ENCODE measurements at places on chromosomes 1 and 21. TPM values are rescaled to one million over a fixed set of nuclear protein-coding genes. Genes with fewer than 3 reads are reported as not detected.

Gene SHCBP1L
- not detected for total RNA-seq

DNA sequence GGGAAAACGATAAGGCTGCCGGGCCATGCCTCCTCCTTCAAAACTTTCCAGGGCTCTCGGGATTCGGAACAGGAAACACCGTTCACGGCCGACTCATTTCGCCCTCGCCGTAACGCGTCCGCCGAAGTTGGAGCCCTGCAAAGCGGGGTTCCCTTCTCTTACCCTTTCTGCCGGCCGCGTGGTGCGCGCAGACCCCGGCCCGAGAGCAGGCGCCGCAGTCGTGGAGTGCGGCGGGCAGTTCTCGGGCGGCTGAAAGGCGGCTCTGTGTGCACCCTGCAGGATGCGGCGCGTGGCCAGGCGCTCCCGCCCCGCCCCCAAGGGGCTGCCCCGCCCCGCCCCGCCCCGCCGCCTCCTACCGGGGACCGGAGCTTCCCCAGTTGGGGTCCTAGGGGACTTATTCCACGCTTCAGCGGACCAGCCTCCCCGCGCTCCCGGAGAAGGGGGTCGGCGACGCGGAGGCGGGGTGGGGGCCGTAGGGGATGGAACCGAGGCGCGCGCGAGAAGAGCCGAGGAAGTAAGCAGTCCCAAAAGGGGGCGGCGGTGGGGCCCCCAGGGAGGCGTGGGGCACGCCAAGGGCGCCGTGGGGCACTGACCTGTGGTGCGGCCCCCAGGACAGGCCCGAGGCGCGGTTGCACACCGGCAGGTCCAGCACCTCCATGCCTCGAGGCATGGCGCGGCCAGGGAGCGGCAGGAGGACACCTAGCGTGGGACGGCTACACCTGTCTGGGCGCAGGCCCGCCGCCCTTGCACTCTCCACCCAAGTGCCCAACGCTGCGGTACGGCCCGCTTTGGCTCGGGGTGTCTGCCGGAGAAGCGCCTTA, at the start of gene MCOLN2:
TSS of gene MCOLN2 (minus strand) at position 268 of the 821 bp plus-strand sequence. CDS start at position 27, 241 bp downstream.
- peak; percentile 43 for DNase-seq

Gene SLAMF9
- not detected for total RNA-seq

GRCh38 chr1:151401860-151402259, 2.5 kb downstream of the PSMB4 start:
- no peak for DNase-seq

Gene AKR7A3
- total RNA-seq = 0.50 TPM

DNA sequence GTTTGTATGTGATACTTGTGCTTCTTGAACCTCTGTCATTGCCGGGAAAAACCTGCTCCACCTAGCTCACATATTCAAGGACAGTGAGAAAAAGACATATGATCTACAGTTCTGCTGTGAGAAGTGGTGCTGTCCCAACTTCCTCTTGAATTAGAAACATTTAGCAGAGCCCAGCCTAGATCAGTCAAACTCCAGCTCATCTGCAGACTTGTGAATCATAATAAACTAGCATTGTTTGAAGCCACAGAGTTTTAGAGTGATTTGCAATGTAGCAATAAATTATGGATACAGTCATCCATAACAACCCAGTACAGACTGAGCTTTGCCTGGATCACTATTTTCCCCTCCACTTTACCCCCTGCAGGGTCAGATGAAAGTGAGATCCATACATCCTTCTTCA, 497.8 kb downstream of the PLA2G4A start:
- DNase-seq = no peak

DNA sequence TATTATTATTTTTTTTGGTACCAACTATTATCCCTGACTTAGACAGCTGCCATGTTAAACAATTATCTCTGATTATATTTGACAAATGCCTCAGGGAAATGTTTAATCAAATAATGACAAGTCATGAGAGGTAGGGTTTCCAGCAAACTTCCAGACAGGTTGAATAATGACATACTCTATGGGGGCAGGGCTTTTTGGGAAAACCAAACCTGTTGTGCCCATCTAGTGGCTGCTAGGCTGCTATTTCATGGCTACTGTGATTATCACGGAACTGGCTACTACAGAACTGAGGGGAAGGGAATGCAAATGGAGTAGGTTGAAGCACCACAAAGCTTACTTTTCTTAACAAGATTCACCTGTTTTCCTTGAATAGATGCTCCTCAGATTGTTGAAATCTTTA, 77.6 kb downstream of the DUSP10 start:
- DNase-seq = no peak

Gene PROK1
- total RNA-seq = not detected

DNA sequence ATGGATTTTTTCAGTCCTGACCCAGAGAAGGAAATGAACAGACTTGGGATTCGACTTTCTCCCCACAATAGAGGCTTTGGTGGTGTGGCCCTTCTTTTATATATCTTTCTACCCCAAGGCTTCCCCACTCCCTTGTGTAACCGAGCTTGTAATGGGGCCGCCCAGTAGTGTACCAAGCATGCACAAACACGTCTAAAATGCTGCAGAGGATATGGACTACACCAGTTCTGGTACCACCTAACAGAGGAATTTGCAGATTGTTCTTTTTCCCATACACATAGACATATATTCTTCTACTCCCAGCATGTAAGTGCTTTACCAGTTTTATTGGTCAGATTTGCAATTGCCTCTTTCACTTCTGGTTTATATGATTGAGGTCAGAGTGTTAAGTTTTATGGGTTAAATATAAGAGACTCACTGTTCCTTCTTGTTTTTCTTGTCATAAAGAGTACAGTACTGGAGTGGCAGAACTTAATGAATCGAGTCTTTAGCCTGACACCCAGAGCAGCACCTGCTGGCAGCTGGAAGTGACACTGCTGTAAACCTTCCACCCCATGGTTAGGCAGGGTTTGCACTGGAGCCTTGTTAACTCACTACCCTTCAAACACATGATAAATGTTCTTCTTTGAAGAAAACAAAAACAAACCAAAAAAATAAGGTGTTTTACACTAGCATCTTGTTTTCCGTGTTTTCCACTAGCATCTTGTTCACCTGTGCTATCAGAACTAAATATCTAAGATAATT, 198.6 kb downstream of the PTPRC start:
- no peak for DNase-seq

- DNase-seq = no peak
Measured at GRCh38 chr1:87757676-87758075, 429.0 kb downstream of the LMO4 start.

- no peak for DNase-seq
Measured at GRCh38 chr1:80218112-80218511, 1211.6 kb upstream of the ADGRL4 start.

Gene FCRL5
- total RNA-seq = not detected

DNA sequence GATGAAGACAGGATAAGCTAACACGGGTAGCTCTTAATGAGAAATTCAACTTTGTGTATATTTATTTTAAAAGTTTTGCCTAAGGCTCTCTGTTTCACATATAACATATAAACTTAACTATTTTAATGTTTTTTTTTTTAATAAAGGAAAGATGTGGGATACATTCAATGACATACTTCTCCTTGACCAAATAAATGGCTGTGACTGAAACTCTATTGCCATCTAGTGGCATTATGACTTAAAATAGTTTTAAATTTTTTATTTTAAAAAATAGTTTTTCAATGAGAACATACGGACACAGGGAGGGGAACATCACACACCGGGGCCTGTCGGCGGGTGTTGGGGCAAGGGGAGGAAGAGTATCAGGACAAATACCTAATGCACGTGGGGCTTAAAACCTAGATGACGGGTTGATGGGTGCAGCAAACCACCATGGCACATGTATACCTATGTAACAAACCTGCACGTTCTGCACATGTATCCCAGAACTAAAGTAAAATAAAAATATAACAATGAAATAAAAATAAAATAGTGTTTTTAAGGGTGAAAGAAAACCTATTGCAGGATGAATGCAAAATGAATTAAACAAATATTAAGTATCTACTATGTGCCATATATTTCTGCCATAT, 83.4 kb downstream of the LYST start:
- DNase-seq = no peak

Gene CLCNKB
- not detected for total RNA-seq

Gene SELP
- total RNA-seq = 0.31 TPM

Gene BEND5
- total RNA-seq = 1.1 TPM

GRCh38 chr21:42056996-42057689, 14.0 kb upstream of the UMODL1 start:
- no peak for DNase-seq

DNA sequence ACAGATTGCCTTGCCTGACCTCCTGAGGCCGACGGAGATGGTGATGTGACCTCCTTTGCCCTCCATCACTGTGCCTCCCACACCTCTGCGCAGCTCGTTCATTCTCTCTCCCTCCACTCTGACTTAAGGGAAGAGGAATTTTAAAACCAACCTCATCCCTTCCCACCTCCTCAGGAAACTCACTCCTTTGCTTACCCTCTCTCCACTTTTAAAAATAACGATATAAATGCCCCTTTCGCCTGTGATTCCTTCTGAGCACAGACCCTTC, 21.2 kb downstream of the LRRN2 start:
- DNase-seq = no peak

DNA sequence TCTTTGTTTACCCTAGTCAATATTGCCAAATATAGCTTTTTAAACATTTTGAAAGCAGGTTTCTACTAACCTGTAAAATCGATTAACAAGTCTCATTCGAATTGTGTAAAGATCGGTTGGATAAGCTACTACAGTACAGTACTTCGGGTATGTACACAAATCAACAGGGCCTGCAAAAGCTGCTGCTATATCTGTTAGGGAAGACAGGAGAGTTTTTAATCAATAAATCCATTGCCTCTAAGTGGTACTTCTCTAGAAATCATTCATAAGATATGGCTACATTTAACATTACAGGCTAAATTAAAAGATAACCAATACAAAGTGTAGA, 34.8 kb upstream of the PSMG1 start:
- no peak for DNase-seq

Gene ITGB2
- 159 TPM for total RNA-seq

- peak; percentile 28 for DNase-seq
Measured at GRCh38 chr21:45109831-45110492, 35.6 kb downstream of the ADARB1 start.

- no peak for DNase-seq
Measured at GRCh38 chr21:39444421-39445180, 977 bp downstream of the LCA5L start.

- no peak for DNase-seq
Measured at GRCh38 chr1:68188060-68188538, 44.2 kb downstream of the WLS start.

DNA sequence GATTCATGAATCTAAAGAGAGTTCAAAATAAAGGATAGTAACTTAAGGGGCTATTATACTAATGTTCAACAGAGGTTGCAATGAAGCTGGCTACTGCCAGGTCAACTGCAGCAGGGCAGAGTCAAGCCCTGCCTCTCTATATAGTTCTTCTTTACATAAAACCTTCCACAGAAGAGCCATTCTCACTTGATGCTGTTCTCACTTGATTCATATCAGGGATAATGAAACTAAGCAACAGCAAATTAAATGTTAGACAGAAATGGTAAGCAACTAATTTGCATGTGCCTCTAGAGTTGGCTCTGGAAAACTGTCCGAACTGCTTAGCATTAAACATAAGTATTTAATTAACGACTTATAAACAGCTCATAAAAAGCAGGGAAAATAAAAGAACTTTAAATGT, 17.4 kb downstream of the CCSAP start:
- no peak for DNase-seq

DNA sequence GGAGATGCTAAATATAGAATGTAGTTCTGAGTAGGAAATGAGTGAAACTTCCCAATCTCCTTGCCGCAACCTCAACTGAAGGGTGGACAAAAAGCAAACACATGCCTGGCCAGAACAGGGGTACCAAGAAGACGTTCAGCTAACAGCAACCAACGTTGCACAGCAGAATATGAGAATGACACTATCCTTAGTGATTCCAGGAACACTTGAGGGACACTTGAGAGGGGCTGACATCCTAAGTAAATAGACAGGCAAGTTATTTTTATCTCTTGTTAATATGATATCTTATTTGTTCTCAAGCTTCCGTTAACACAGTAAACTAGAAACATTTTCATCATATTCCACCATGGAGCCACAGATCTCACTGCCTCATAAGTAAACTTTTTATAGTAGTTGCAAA, 908 bp downstream of the KRTAP19-1 start:
- no peak for DNase-seq

Gene NBPF6
- not detected for total RNA-seq

- no peak for DNase-seq
Measured at GRCh38 chr1:32766328-32766972, 50.7 kb downstream of the YARS1 start.

DNA sequence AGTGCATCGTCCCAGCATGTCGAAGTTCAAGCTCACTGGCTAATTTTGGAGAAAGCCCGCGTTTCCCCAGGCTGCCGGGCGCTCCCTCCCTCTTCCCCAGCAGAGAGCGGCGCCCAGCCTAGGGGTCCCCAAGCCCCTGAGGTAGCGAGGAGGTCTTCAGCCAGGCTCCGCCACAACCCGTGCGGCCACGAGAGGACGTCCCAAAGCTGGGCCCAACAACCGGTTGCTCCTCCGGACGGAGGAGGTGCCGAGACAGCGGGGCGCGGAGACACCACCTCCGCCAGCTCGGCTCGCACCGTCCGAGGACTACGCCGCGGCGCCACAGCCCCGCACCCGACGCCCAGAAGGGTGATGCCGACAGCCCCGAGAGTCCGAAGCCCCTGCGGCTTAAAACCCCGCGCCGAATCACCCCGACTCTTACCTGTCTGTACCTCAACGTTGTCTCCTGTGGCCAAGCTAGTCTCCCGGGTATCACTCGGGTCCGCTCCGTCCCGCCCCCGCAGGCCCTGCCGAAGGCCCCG, at the start of gene DENND2C:
TSS of gene DENND2C (minus strand) at position 488 of the 521 bp plus-strand sequence. CDS start 44,065 bp downstream, outside the sequence.
- no peak for DNase-seq

DNA sequence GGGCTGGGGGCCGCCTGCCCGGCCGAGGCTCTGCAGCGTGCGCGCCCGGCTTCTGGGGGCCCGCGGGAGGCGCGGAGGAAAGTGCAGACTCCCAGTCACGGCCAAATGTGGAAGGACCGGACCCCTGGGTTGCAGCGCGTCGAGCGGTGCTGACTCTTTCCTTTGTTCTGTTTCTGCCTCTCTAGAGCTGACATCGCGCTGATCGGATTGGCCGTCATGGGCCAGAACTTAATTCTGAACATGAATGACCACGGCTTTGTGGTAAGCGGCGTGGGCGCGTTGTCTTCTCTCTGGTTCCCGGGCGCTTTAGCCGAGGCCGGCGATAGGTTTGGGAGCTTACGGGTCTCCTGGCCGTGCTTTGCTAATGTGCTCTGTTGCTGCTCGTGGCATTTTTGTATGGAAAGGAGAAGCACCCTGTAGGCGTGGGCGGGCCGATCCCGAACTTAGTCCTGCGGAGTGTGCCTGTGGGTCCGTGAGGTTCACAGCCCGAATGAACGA, 629 bp downstream of the PGD start:
- DNase-seq = no peak

DNA sequence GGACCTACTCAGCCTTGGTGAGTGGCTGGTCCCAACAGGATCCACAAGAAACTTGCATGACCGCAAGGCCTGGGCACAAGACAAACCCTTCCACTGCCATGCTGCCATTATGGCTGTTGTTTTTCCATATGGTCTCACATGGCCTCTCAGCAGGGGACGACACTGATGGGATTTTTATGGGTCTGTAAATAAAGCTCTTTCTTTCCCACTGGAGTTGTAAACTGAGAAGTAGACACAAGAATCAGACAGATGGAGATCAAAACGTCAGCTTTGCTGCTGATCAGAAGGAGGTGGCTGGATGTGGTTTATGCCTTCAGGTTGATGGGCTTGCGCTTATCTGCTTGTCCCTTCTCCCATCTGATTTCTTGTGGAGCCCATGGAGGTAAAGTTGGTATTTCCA, 138.1 kb upstream of the KCNJ6 start:
- DNase-seq = no peak

GRCh38 chr21:35436899-35437298, 387.8 kb upstream of the RUNX1 start:
- no peak for DNase-seq

Gene MAGOH
- 127 TPM for total RNA-seq
